ENCODE measurements at places on chromosomes 4 and X.

DNA sequence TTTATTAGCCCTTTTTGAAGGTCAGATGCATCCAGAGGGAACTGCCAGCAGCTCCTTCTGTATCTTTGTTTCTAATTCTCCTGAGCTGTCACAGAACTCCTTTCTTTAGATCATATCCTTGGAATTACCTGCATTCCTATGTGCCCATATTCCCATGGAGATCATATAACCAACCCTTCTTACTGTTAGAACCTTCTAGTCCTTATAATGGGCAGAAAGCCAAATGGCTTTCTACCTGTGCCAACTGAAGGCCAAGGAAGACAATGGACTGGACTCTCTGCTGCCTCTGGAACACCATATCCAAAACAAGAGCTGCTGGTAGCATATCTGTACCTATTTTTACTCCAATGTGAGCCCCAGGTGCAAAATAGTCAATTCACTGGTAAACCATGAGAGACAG is 60.7 kb downstream of the TBC1D9 start:
- no peak for DNase-seq

DNA sequence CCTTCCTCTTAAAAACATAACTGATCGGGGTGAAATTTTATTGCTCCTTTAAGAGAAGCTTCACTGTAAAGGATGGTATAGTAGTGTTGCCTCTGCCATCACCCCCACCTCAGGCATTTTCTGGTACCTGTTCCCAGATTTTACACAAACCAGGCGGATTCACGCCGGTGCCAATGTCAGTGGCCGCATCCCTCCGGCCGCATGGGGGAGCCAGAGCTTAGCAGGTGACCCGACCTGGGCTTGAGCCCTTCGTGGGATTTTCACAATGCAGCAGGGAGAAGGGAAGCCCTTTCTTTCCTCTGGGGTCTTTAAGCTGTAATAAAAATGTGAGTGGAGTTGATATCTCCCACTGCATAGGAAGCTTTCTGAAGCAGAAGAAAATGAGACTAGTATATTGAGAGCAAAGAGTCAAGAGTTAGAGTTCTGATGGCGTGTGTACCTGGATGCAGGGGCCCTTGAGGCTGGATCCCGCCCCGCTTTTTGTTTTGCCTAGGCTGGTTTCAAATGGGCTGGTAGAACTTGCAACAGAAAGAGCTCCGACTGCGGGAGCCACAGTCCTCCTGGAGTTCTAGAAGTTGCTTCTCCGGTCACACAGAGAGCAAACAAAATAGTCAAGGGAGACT is 59.4 kb downstream of the POLR2B start:
- peak; percentile 2 for DNase-seq

GRCh38 chr4:168502861-168503260 is 6.0 kb downstream of the PALLD start:
- no peak for DNase-seq

DNA sequence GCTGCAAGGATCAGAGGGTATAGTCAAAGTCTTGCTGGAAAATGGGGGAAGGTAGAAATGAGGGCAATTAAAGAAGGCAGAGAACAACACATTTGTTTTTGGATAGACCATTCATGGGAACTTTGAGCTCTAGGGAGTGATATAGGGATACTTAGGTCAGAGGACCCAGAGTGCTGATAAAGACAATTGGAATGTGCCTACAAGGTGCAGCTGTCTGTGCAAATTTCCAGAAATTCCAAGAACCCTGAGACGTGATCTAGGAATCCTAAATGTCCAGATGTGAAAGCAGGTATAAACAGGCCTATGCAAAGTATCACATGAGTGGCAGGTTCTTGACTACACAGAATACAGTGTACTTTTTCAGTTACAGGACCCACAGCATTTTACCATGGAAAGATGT is 24.2 kb downstream of the FNIP2 start:
- no peak for DNase-seq

DNA sequence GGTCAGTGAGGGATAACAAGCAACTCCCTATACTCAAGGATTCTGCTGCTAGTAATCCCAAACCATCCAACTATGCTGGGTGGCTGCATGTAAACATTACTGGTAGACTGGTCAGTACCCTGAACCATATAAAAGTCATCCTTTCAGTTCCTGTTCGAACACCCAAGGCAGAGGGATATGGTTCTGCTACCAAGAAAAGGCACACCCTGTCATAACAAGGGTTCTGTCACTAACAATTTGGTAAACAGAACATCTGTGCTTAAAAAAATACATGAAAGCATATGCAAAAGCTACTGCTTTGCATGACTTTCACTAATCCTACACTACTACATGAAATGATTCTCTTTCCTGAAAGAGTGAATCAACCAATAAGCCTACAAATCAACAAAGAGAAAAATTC is 76.8 kb upstream of the MCF2 start:
- no peak for DNase-seq

GRCh38 chrX:80602036-80602860 is 182.0 kb downstream of the TENT5D start:
- DNase-seq = no peak

DNA sequence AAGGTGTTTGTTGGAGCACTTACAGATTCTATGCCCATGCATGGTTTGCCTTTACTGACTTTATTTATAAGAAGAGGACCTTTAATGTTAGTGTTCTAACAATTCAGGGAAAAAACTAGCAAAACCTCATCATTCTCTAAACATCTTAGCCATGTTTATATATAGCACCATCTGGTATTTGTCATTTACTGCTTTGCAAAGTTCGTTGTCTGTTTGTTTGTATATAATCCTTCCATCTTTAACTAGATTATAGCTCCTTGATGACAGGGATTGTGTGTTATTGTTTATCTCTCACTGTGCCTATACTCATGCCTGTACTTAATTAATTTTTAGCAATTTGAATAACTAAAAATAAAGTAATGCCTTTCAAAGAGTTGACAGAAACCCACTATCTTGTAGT is 170.6 kb upstream of the PACRGL start:
- no peak for DNase-seq

- peak; percentile 18 for DNase-seq
These were observed 57.6 kb downstream of the PROM1 start for GRCh38 chr4:16026160-16026761.

DNA sequence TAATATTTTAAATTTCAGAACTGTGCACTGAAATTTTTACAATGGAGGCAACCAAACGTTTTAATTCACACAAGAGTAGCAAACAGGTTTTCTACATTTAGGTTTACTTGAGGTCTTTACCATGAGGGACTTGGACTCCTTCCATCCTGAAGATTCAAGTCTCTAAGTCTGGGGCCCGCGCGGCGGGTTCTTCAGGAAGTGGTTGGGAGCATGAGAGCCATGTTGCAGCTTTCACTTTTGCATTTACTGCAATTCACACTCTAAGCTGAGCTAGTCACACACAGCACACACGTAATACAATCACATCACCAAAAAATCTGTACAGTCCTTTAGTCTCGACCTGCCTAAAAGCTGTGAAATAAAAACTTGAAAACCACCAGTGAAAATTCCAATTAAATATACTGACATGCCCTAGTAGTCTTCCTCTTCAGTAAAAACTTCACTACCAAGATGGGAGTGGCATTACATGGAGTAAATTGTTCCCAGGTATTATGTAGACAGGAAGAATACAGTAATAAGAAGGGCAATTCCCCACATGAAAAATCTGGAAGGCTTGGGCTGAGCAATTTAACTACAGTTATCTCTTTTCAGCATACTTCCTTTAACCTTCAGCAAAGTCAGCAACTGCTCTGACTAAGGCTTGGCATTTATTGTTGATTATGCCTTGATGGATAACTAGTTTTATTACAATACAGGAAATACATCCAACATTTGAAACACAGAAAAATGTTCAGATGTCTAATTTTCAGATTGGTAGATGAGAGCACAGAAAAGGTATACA is 571.1 kb upstream of the DIPK2B start:
- peak; percentile 28 for DNase-seq

DNA sequence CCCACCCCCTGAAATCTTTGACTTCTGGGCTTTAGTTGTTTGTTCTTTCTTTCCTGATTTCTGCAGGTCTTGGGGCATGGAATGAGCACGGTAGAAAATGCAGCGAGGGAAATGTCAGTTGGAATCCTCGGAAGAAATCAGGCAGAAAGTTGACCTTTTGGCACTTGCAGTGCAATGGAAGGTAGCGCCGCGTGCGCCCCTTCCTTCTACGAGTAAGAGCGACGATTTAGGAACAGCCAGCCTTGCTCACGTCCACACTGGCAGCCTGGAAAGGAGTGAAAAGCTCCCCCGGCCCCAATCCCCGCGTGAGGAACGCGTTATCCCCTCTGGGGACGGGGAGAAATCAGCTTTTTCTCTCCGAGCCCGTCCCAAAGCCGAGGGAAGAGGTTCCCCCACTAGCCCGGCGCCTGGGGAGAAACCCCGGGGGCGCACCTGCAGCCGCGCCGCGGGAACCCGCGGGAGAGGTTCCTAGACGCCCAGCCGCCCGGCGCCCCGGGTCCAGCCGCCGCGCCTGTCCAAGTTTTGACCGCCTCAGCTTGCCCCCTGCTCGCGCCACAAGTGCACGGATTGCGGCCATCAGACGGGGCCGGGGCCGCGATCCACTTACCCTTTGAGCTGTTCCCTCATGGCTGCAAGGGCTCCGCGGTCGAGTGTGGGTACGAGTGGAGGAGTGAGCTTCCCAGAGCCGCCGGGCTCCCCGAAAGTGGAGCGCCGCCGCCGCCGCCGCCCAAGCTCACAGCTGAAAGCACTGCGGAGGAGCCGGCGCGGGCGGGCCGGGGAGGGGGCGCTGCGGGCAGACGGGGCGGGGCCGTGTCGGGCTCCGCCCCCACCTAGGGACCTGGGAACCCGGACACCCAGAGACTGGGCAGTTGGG is 194.6 kb upstream of the FTHL17 start:
- no peak for DNase-seq

- no peak for DNase-seq
These were observed 25.5 kb downstream of the GPRASP3 start for GRCh38 chrX:102745857-102746584.

DNA sequence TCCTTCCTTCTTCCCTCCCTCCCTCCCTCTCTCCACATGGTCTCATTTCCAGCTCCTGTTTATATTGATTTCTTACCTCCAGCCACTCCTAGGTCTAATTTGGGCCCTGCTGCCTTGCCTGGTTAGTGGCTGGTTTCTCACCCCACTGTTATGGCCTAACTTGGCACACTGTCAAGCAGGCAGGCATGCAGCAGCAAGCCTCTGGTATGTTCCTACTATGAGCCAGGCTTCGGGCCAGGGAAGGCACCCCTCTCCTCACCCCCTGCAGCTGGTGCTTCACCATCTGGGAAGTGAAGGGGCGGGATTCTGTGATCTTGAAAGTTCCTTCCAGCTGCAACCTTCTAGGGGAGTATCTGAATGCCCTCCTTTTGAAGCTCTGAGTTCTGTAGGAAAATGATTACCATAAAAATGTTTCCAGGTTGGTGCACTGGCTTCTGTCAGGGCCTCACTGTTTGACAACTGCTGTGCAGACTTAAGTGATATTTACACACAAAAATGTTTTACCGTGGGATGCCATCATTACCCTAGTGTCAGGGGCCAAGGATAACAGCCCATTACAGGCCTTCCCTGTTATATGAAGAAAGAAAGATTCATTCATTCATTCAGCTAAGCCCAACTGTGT is 10.1 kb upstream of the VMA21 start:
- no peak for DNase-seq

DNA sequence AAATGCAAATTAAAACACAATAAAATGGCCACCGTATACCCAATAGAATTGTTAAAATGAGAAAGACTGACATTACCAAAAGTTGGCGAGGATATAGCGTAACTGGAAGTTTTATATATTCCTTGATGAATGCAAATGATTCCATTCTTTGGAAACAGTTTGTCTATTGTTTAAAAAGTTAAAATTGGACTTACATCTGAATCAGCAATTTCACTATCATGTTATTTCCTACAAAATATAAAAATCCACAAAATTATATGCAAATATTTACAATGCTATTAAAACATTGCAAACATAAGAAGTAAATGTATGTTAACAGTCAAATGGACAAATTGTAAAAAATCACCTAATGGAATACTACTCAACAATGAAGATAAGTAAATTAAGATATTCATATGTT is 852.2 kb upstream of the NDST4 start:
- DNase-seq = no peak

GRCh38 chrX:51420610-51421009 is 75.8 kb downstream of the NUDT11 start:
- no peak for DNase-seq

- DNase-seq = no peak
These were observed 979.1 kb downstream of the TECRL start for GRCh38 chr4:63430105-63430504.

GRCh38 chr4:98611677-98612317 is 46.6 kb downstream of the TSPAN5 start:
- no peak for DNase-seq

DNA sequence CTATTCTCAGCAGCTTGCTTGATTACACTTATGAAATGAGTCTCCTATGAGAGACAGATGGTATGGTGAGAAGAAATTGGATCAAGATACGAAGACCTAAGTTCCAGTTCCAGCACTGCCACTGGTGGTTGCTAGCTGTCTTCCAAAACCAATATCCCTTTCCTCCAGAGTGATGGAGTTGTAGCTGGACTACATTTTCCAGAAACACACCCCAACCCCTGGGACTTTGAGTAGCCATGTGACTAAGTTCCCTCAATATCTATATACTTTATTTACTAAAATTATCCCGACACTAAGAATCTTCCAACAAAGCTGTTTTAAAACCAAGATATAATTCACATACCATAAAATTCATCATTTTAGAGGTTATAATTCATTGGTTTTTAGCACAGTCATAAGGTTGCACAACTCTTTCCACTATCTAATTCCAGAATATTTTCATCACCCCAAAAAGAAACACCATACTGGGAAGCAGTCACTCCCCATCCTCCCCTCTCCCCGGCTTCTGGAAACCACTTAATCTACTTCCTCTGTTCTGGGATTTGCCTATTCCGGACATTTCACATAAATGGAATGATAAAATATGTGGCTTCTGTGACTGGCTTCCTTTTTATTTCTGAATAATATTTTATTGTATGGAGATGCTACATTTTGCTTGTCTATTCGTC is 118.0 kb downstream of the MANBA start:
- DNase-seq = no peak

DNA sequence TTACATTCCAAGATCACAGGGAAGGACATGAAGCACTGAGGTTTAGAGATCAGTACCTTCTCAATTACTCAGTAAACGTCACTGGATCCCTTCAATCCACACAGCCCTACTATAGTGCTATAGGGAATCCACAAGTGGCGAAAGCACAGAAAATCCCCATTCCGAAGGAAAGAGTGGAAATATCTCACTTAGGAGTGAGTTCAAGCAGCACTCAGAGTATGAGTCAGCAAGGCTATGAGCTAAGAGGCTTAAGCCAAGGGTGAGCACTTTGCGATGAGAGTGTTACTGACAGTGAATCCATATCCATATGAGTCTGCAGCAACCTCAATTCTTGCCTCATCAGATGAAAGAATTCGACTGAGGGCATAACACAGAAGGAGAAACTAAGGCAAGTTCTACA is 165.1 kb downstream of the VSIG4 start:
- no peak for DNase-seq

- no peak for DNase-seq
These were observed 144.4 kb downstream of the TMA16 start for GRCh38 chr4:163638909-163639308.

DNA sequence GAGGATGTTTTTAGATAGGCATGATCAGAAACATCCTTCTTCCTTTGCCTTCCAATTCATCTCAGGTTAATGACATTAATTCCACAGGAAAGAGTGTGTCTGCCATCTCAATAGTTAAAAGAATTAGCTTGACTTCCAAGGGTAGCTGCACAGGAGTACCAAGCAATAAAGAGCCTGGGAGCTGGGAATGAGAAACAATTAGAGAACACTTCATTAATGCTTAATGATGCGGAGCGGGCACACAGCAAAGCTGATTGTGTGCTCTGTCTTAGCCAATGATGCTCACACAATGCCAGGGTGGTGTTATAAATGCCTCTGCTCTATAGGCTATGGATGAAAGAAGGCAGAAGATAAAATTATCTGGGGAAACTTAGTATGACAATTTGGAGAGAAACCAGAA is 1052.5 kb upstream of the LCORL start:
- DNase-seq = no peak

Data from T-helper 2 cell (primary cell).